ENCODE measurements at places on chromosomes 4 and X.

- no peak for DNase-seq
Measured at GRCh38 chrX:22109442-22109841, 77.3 kb downstream of the PHEX start.

DNA sequence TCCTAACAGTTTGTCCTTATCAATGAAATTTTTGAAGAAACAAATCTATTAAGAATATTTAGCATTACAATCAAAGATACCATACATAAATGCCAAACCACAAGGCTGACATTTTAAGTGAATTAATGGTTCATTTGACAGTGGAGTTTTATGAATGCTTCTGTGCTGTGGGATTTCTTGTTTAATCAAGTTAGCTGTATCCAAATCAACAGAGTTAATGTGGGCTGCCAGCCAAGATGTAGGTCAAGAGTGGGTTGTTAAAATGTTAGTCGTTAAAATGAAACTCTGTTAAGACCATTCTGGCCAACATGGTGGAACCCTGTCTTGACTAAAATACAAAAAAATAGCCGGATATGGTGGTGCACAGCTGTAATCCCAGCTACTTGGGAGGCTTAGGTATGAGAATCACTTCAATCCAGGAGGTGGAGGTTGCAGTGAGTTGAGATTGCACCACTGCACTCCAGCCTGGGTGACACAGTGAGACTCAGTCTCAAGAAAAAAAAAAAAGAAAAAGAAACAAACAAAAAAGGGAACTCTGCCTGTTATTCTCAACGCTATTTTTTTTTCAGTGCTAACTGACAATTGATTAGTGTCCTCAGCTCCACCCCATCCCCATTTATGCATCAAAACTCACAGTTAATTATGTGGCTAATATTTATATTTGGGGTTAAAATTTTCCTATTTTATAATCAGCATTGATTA, 20.2 kb downstream of the GPAT3 start:
- no peak for DNase-seq

- DNase-seq: peak; percentile 81
Measured at GRCh38 chrX:134599184-134599914, 58.9 kb downstream of the PLAC1 start.

DNA sequence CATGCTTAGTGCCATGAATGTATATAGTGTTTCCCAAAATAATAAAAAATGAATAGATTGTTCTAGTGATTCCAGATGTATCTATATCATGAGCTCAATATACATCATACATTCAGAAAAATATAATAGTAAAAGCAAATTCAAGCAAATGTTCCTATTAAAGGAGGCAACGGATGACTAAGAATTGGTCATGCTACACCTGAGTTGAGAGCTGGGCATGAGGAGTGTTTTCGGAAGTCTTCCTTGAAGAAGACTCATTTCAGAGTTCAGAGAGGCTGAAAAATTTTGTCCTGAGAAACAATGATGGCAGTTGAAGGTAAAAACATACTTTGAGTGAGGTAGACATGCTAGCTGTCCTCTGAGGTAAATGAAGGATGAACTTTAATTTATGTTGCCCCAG, 79.3 kb upstream of the IL1RAPL2 start:
- DNase-seq: no peak

- DNase-seq: no peak
Measured at GRCh38 chr4:78652282-78652876, 100.8 kb downstream of the ANXA3 start.

DNA sequence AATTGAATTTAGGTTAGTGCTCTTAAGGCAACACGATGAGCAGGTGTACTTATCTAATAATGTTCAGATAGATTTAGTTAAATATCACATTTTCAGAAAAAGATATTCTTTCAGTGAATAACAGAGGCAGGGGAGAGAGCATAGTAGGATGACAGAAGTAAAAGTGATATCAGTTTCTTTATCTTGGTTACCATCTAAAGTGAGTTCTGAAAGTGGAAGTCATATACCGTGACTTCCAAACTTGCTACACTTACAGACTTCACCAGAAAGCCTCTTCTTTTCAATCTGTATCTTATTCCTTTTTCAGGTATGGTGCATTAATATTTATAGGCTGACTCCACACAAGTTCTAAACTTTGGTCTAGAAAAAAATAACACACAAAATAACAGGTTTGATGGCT, 124.9 kb downstream of the POU4F2 start:
- DNase-seq: no peak

DNA sequence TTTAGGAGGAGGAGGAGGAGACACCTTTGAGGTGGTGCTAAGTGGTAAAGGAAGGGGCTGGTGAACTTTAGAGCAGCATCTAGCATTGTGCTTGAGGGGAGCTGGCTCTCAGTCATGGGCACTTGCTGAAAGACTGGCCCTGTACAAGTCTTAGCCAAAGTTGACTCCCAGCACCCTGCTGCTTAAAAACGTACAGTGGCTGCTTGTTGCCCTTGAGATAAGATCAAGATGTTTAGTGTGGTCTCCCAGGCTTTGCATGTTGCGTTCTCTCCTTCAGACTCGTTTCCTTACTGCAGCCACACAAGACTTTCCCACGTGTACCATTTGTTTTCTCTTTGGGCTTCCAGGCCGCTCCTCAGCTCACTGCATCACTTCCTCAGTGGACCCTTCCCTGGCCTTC, 1.8 kb downstream of the MED28 start:
- DNase-seq: no peak

Measured in umbilical cord (tissue), 2 donors.